ENCODE measurements at places on chromosomes 12 and 14.

DNA sequence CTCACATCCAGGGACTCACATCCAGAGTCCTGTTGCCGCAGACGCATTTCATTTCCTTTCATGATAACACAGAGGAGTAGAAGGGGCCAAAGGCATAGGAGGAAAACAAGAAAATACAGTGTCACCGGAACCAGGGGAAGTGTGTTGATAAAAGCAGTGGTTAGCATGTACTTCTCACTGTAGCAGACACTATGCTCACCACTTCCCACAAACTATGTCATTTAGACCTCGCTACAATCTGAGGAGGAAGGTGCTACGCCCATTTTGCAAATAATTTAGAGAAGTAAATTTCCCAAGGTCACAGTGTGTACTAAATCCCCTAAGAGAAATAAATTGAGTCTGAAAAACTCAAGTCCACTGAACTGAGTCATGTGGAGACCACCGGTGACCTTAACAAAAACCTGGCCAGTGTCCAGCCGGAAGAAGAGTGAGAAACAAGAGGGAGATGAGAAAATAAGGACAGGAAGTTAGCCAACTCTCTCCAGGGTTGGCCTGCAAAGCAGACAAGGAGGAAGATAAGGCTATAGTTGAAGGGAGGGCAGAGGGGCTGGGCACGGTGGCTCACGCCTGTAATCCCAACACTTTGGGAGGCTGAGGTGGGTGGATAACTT lies 25.8 kb upstream of the TMCC3 start:
- peak; percentile 60 for DNase-seq

GRCh38 chr14:73795974-73796373 lies 55.7 kb upstream of the PTGR2 start:
- DNase-seq = no peak

- DNase-seq = no peak
Measured at GRCh38 chr12:31658471-31659086, 909 bp upstream of the ETFBKMT start.

DNA sequence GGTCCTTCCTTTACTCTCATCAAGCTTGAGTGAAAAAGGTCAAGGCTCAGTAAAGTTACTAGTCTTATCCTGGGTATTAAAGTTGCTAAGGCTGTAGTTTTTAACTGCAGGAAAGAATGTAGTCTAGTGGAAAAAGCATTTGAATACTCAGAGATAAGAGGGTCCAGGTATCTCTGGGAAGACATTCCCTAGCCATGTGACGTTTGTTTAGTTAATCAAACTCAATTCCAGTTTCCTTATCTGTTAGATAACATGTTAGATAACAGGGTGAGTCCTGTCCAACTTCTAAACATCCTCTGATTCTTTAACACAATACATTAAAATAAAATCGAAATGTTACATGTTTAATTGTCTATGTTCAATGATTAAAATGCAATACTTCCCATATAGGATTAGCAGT lies 720.7 kb upstream of the LMO3 start:
- no peak for DNase-seq

GRCh38 chr12:510071-510825 lies 50.5 kb downstream of the B4GALNT3 start:
- no peak for DNase-seq

- no peak for DNase-seq
Measured at GRCh38 chr14:90753456-90754005, 62.7 kb downstream of the TTC7B start.

DNA sequence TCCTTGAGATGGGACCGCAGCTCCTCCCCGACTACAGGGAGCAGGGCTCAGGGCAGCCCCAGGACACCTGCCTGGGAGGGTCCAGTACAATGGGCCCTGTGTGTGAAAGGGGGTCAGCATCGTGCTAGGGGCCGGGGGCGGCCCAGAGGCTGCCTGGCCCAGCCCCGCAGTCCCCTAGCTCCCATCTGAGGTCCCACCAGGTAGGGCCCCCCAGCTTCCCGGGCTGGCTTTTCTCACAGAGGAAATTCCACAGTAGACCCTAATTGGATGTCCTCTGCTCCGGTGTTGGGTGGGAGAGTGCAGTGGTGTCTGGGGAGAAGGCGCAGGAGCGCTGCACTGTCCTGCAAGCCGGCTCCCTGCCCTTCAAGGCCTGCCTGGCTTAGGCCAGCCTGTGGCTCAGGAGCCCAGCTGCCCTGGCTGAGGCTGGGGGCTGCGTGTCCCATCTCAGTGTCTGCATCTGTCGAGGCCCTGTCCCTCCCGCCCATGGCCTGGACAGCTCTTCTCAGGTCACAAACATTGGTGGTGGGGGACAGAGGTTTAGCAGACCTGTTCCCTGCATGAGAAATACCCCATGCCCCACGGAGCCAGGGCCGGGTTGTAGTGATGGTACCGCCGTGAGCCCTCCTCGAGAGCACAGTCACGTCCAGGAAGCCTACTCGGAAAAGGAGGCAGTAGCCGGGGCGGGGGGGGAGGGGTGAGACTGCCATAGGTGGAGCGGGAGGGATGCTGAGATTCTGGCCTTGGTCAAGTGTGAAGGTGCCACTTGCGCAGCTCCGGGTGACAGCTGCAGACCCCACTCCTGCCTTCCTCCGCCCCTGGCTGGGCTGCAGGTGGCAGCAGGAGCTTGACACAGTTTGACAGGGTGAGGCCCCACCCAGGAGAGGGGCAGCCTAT lies 11.6 kb downstream of the HIP1R start:
- DNase-seq = no peak

- no peak for DNase-seq
Measured at GRCh38 chr14:63186453-63186852, 17.8 kb upstream of the RHOJ start.

GRCh38 chr14:33949411-33949893 lies 1.4 kb downstream of the EGLN3 start:
- no peak for DNase-seq

DNA sequence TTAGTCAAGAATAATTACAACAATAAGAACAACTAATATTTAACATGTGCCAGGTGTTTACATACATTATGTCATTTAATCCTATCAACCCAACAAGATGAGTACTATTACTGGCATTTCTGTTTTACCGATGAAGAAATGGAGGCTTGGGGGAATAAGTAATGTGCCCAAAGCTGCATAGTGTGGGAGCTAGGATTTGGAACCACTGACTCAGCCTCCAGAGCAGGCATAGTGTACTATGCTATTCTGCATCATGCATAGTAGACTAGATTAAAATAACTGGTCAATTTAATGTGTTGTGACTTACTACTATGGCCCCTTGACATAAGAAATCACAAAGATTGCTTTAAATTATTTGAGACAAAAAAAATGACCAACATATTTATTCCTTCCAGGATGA lies 9.5 kb downstream of the GPR19 start:
- no peak for DNase-seq

DNA sequence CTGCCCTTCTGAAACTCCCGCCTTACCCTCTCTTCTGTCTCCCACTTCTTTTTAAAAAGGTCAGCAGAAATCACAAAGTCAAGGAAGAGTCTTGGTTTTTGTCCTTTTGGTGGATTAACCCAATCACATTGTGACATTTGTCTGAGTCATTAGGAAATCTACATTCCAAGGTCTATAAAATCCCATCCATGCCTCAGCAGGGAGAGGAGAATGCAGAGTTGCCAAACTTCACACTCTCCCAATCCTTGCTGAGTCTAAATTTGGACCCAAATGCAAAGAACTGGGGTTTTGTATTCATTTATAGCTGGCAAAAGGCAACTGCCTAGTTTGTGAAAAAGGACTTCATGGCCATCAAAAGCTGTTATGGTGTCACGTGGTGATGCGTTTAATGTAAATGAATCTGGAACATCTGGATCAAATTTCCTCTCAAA lies 67.9 kb downstream of the TMEM30B start:
- DNase-seq = no peak

DNA sequence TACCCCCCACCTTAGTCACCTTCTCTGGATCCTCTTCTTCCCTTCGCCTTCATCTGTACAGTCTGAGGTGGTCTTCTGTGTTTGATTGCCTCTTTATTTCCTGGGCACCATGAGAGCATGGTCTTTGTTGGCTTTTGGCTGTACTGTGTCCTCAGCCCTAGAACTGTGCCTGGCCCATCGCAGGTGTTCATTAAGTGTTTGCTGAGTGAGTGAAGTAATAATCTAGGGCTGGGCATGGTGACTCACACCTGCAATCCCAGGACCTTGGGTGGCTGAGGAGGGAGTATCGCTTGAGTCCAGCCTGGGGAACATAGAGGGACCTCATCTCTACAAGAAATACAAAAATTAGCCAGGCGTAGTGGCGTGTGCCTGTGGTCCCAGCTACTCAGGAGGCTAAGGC lies 13.9 kb downstream of the ALDH2 start:
- no peak for DNase-seq

DNA sequence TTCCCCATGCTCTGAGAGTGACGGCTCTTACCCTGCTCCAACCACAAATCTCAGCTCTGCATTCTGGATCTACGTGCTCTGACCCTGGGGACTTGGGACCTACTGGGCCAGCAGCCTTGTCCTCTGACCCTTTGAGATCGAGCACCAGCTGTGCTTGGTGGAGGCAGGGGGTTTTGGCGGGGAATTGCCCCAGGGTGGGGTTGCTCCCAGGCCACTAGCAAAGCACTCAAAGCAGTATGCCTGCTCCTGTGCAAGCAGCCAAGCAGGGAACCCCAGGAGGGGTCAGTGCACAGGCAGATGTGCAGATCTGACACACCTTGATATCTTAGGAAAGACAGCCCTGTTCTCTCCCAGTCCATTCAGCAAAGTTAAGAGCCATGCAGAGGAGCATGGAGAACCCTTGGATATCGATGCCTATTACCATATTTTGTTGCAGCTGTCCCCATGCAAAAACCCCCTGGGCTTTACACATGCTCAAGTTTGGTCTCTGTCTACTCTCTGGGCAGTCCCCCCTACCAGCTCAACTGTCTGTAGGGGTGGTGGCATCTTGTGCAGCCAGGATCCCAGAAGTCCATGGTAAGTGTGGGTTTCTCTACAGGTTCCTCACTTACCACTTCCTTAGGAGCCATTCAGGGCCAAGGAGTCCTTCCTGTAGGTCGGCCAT lies 319.0 kb downstream of the TMTC2 start:
- no peak for DNase-seq

- no peak for DNase-seq
Measured at GRCh38 chr14:69376439-69376838, 21.7 kb downstream of the ERH start.

DNA sequence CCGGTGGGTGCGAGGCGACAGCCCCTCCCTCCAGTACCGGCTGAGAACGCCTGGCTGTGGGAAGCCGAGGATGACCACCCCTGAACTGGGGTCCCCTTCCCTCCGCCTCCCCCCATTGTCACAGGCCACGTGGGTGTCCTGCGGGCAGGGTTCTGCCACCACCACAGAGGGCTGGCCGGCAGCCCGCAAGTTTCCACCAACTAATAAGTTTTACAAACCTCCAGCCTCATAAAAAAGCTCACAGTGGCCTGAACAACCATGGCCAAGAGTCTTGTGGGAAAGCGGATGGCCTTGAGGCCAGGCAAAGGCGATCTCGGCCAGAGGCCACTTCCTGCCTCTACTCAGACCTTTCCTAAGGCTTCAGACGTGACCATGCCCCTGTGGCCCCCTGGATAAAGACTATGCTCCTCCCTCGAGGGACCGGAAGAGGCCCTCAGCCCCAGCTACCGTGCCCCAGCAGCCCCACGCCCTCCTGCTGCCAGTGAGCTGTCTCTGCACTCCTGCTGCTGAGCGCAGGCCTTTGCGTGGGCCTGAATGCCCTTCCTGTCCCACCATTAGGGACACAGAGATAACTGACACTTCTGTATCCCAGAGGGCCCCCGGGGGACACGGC lies 46.1 kb upstream of the DLK1 start:
- peak; percentile 56 for DNase-seq

DNA sequence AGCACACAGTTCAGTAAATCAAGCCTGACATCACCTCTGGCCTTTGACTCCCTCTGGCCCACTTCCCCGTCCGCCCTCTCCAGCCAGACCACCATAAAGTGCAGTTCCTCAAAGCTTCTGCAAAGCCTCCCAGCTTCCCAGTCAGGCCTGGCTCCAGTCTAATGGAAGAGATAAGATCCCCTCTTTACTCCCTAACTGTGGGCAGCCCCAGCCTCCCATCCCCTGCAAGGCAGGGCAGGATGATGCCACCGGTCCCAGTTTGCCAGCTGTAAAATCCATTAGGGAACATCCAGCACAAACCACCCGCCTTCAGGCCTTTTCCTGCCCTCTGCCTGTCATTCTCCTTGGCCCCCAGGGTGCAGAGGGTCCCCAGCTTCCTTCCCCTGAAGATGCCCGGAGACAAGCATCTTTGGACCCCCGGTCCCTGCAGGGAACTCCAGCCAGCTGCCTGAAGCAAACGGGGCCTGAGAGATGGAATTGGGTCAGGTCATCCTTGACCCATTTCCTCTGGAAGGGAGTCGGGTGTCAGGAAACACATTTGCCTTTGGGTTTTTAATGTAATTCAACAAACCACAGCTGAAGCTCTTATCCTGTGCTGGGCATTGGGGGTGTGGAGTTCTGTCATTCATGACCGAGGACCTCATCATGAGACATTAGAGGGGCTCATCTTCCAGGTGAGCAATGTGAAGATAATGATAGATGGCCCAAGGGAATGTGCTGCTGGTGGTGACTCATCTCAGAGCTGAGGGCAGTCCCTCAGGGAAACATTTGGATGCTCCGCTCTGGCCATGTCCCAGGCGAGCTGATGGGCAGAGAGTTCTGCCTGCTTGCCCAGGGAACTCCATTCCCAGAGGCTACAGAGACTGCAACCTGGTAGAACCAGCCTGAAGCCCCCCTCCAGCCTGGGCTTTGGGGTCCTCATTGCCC lies 93.8 kb upstream of the CLMN start:
- no peak for DNase-seq

Data from Right ventricle myocardium superior (tissue), 1 donor.